Activated naive CD8-positive, alpha-beta T cell treated with anti-CD3 and anti-CD28 coated beads for 36 hours (primary cell): ENCODE measurements at places on chromosomes 4 and X. TPM values are rescaled to one million over a fixed set of nuclear protein-coding genes. Genes with fewer than 3 reads are reported as not detected.

- DNase-seq, result no peak
These were observed 73.3 kb downstream of the PRPS1 start for GRCh38 chrX:107701493-107702121.

The POF1B gene
- total RNA-seq, result not detected

DNA sequence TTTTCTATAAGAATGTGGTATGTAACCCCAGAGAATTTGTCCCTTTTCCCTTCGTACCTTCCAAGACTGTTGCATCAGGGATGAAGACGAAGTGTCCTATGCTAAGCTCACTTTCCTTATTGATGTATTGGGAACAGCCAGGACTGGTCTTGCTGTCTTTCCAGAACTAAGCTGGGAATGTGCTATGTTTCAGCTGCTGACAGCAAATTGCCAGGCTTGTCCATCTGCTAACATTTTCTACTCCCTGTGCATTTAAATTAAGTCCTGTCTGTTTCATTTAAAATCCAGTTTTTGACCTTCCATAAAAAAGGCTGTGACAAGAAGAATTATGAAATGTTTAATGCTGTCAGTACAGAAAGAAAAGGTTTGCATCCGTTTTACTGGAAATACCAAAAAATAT lies 87.9 kb downstream of the ATP10D start:
- DNase-seq, result no peak

The DCAF8L2 gene
- total RNA-seq, result not detected

The CNKSR2 gene
- 9.0 TPM for total RNA-seq

GRCh38 chrX:63186137-63186536 lies 165.0 kb downstream of the SPIN4 start:
- DNase-seq, result no peak

The POU3F4 gene
- not detected for total RNA-seq
